ENCODE measurements at places on chromosomes 3 and 15.

DNA sequence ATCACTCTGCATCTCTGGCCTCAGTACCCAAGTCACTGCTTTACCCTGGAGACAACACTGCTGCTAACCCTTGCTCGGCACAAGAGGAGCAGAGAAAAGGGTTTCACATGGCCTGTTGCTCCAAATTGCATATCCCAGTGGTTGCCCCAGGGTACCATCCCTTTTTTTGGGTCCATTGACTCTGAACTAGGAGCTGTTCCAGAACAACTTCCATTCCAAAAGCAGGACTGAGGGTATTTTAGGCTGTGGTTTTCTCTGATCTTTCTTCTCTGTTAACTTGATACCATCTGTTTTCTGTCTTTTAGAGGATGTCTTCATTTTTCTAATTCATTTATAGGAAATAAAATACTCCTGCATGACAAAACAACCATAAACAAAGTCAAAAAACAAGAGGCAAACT is 17.3 kb upstream of the RYK start:
- DNase-seq: no peak

GRCh38 chr3:167798443-167798842 is 62.9 kb downstream of the SERPINI1 start:
- no peak for DNase-seq

DNA sequence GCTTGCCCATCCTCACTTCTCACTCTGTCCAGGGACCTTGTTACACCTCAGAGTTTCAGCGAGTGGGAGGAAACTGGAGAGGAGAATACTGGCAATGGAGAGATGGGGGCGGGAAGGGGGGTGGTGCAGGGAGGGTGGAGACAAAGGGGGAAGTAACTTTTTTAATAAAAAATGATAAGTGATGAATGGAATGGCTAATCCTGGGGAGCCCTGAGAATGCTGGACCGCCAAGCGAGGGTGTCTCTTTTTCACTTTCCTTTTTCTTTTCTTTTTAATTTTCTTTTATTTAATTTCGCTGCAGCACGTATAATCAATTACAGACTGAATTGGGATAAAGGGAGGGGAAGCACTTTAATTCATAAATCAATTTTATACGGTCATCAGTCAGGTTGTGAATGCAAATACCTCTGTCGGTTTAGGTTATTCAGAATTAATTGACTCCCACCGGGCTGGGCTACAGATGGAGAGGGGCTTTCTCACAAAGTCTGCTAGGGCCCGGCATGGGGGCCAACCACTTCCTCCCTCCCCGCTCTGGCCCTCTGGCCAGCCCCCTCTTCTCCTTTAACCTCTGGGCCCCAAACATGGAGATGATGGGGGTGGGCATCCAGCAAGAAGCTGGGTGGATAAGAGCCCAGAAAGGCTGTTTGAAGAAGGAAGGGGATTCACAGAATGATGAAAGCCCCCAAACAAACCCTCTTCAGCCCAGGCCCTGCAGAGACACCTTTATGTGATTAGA is 106.8 kb upstream of the BOC start:
- no peak for DNase-seq

DNA sequence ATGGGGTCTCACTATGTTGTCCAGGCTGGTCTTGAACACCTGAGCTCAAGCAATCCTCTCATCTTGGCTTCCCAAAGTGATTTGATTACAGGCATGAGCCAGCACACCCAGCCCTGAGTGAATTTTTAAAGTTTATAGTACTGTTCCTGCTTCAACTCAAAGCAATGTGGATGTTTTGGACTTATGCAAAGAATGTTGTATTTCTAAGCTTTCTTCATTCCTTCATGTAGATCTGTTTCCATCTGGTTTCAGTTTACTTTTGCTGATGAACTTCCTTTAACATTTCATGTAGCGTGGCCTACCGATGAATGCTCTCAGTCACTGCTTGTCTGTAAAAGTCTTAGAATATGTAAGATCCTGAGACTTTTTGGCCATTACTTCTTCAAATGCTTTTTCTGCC is 23.2 kb downstream of the NRG4 start:
- DNase-seq: no peak

GRCh38 chr15:61017627-61018026 is 211.5 kb downstream of the RORA start:
- DNase-seq: no peak

GRCh38 chr3:66931699-66932098 is 66.4 kb upstream of the KBTBD8 start:
- DNase-seq: no peak

DNA sequence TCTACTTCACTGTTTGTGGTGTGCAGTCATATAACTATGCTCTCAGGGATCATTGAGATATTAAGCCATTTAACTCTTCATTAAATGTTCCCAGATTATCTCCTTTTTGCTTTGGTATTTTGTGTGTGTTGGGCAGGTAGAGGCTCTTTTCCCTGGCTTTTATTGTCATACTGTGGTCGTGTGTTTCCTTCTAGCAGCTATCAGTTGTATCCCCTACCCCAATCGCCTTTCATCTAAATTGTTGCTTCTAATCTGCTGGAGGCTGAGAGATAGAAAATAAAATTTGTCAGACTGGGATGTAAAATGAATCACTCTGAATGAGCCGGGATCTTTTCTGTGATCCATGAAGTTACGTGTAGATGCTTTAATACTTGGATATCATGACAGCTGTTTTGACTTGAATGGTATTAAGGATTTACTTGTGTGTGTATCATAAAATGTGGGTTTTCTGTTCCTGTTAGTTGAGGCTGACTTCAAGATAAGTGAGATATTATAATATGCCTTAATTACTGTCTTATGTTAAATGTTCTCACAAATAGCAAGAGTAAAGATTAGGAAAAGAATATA is 9.2 kb downstream of the NFKBIZ start:
- DNase-seq: no peak

DNA sequence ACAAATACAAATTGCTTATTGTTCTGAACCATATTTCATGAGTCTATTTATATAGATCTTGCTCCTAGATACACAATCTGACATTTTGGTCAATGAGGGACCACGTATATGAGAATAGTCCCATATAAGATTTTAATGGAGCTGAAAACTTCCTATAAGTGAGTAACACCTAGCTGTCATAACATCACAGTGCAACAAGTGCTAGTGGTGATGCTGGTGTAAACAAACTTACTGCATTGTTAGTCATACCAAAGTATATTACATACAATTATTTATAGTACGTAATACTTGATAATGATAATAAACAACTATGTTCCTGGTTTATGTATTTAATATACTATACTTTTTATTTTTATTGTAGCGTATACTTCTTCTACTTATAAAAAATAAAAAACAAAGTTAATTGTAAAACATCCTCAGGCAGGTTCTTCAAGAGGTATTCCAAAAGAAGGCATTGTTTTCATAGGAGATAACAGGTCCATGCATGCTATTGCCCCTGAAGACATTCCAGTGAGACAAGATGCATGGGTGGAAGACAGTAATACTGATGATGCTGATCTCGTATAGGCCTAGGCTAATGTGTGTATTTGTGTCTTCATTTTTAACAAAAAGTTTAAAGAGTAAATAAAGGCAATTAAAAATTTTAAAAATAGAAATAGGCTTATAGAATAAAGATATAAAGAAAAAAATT is 46.8 kb upstream of the NAALADL2 start:
- no peak for DNase-seq

- DNase-seq: no peak
Observed at GRCh38 chr3:191105418-191105817, 93.6 kb upstream of the OSTN start.

DNA sequence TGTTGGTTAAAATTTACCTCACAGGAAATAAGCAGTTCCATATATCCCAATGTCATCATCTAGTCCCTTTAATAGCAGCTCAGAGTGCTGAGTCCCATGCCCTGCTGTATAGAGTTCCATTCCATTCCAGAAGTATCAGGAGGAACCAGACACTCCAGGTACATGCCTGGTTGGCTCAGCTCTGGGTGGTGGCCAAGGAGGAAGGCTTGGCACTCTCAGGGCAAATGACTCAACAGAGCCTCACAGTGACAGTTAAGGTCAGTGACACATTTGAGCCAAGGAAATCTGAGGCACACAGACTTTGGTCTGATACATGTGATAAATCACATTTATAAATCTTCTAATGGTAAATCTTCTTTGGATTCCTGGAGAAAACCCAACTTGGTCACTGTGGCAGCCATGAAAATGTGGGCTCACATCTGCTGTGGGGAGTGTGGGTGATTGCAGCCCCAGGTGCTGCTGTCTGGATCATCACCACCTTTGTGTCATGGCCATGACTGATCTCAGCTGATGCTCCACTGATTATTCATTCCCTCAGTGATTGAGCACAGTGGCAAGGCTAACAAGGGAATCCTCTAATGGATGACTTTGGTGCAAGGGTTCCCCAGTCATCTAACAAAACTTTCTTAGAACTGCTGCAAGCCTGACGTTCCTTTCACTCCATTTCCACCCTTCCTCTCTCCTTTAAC is 9.3 kb downstream of the HHLA2 start:
- DNase-seq: no peak

DNA sequence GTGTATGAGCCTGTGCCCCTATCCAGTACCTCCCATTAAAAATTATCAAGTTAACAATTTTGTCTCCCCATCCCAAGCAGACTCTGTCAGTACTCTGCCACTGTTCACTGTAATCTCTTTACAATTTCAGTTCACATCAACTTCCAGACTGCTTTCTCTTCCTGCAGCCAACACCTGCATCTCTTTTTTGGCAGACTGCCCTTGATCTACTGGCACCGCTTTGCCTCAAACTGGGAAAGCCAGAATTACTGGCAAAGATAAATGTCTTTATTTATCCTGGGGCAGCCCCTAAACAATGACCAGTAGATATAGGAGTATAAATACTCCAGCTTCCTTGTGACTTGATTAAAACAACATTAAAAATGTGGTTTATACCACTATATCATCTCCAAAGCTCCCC is 494.1 kb downstream of the ZNF385D start:
- DNase-seq: no peak

DNA sequence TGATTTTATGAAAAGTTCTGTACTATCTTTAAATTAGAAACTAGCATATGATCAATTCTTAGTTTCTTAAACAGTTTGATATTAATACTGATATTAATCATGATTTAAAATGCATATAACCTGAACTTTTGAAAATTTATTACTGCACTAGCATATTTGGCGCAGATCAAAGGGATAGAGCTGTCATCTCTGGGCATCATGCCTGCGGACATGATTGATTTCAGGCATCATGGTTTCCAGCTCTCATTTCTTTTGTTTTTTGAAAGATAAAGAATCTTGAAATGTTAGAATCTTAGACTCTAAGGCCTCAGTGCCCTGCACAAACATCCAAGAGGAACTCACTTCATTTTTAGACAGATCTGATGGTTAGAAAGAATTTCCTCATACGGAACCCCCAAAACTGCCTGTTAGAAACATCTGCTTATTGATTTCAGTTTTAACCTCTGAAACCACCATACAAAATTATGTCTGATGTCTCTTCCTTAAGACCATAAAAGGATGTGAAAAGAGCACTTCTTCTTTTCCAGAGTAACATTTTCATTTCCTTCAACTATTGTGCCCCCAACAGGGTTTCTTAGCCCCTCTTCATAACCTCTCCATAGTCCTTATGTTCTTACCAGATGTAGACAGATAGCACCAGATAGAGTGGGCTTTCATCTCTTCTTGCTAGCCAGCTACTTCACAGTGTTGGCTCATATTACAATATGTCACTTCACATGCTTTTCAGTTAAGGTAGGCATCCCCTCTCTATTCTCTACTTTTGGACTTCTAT is 110.8 kb downstream of the BBX start:
- no peak for DNase-seq
